CD4-positive, alpha-beta T cell treated with Interleukin-1 beta for 1 hour (primary cell): ENCODE measurements at places on chromosomes 1 and 21.

GRCh38 chr1:13646521-13646920 lies 53.5 kb upstream of the PRDM2 start:
- no peak for DNase-seq

- no peak for DNase-seq
Observed at GRCh38 chr1:22044690-22045420, 7.7 kb upstream of the CDC42 start.

DNA sequence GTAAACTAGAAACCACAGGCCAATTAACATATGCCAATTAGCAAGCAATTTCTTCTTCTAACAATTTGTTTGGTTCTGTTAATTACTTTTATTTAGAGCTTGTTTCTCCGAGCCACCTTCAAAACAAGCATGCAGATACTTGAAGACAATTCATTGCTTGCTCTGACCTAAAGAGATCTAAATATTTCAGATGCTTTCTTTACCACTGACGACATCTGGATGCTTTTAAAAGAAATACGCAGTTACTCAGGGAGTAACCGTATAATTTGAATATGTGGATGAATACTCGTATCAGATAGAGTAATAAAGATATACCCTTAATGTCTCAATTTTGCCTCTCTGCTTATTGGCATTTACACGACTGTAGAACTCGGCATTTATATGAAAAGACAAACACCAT lies 390.0 kb downstream of the DISC1 start:
- DNase-seq: no peak

DNA sequence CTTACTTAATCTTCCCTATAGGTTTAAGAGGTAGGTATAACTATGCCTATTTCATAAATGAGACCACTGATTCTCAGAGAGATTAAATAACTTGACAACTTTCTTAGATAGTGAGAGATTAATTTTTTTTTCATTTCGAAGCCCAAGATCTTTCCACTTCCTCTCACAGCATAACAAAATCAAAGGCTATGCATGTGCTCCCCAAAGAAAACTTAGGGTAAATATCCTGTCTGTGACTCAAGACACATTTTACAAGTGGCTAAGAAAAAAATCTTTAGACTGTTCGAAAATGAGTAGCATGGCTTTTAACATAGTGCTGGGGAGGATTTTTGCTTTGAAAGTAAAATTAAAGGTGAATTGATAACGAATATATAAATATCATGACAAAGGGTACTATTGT lies 8.2 kb upstream of the C1orf141 start:
- no peak for DNase-seq

GRCh38 chr1:225872075-225872430 lies 10.1 kb downstream of the TMEM63A start:
- DNase-seq: no peak

- DNase-seq: no peak
Observed at GRCh38 chr1:14517841-14518180, 80.7 kb upstream of the KAZN start.
